ENCODE measurements at places on chromosomes 4 and X.

GRCh38 chr4:102008711-102009110, 218.2 kb downstream of the BANK1 start:
- DNase-seq: no peak

GRCh38 chr4:174749091-174749490, 80.0 kb downstream of the GLRA3 start:
- DNase-seq: no peak

- peak; percentile 34 for DNase-seq
These were observed 103.6 kb downstream of the UCHL1 start for GRCh38 chr4:41360214-41360920.

DNA sequence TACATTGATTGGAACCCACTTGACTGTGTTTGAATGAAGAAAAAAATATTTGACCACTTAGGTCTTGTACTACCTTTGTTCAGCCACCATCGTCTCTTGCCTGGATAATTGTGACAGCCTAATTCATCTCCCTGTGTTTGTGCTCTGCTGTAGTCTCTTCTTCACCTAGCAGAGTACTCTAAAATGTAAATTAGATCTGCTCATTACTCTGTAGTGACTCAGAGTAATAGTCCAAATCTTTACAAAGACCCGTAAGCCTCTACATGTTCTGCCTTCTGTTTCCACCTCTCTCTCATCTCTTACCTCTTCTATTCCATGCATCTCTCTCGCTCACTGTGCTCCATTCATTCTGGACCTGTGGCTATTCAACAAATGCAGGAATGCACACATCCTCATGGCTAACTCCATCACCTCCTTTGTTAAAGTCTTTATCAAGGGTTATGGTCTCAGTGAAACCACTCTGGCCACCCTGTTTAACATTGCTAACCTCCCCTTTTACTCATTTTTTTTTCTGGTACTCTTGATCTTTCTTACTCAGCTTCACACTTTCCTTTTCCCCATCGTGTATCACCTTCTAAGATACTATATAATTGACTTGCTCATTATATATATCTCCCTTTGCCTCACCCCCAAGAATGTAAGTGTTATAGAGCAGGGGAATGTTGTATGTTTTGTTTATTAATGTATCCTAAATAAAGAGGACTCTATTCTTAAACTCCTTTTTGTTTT, 98.4 kb downstream of the STIM2 start:
- no peak for DNase-seq

- peak; percentile 2 for DNase-seq
These were observed 958 bp downstream of the CUL4B start for GRCh38 chrX:120559804-120560203.

DNA sequence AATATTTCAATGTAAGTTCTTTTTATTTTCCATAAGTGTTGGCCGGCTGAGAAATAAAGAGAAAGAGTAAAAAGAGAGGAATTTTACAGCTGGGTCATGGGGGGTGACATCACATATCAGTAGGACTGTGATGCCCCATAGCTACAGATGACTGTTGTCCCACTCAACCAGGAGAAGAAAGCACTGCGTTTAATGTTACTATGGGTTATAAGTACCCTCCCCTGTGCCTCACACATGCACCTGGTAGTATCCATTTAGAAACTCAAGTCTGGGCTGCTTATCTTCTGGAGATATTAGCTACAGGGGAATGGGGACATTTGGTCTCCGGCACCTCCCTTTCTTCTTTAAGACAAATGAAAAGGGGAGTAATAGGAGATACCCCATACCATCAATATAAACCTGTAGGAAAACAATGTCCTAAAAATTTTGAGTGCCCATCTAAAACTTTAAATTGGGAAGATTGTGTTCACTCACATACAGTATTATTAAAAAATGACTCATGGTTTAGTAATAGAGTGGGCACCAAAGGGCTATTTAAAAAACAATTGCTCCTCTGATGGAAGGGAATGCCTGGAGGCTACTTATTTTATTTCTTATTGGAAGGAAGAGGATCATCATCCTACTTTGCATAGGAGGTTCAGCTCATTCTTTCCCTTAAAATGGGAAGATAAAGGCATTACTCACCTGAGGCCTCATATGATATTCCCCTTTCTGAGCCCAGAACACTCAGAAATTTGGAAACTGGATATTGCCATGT, 18.2 kb downstream of the UGT2B11 start:
- no peak for DNase-seq

DNA sequence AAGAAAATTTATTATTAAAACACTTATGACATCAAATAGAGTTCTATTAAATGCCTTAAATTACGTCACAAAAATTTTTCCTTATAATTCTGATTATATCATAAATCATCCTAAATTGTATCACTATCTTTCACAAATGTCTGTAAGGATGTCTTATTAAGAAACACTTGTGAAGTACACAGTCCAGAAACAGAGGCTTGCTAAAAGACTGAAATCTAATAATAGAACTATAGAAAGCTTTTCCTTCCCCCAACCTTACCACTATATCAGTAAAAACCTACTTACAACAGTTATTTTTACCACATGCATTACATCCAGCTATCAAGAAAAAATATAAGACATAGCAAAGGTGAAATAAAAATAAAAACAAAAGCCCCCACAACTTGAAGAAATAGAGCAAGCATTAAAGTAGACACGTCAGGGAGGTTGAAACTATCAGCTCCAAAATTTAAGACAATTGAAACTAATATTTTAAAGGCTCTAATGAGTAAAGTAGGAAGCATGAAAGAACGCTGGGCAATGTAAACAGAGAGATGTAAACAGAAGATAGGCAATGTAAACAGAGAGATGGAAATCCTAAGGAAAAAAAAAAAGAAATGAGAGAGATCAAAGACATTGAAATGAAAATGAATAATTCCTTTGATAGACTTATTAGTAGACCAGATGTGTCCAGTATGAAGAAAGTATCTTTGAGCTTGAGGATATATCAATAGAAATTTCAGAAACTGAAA, 94.9 kb upstream of the TECRL start:
- DNase-seq: no peak

DNA sequence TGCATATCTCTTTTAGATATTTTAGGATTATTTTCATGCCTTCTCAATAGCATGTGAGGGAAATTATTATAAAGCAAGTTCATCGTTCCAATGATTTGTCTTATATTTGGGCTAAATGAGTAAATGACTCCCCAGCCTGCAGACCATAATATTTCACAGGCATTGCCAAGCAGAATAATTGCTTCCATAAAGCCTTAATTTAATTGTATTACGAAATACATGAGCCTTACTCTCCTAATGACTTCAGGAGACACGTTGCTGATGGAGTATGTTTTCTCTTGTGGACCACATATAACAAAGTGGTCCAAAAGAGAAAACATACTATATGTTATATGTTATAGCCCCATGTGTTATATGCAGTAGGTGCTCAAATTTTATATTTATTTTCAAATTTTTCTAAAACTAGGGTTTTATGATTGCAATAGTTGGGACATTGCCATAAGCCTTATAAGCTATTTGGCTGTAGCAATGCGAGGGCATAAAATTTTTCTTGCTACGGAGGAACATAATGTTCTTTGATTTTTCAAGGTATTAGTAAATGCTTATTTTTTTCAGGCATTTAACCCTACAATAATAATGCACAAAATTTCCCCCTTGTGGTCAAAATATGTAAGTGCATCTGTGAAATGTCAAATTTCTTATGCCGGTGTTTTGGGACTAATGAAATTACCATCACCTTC, 26.2 kb upstream of the TMPRSS11D start:
- peak; percentile 52 for DNase-seq

GRCh38 chr4:167786504-167786903, 305.8 kb upstream of the ANXA10 start:
- no peak for DNase-seq

DNA sequence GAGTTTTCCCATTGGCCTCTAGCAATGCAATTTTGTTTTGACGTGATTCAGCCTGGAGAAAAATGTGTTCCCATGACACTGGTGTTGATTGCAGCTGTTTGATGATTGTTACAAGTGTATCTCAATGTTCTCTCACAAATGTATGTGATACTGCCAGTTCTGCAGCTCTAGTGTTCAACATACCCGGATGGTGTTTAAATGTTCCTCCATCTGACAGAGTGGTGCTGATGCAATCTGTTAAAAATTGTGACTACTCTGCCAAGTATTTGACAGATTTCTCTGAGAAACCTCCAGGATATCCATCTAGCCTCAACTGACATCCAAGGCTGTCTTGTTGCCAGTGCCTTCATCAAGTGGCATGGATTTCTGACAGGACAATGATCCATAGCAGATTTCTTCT, 657.2 kb upstream of the DIAPH2 start:
- no peak for DNase-seq

DNA sequence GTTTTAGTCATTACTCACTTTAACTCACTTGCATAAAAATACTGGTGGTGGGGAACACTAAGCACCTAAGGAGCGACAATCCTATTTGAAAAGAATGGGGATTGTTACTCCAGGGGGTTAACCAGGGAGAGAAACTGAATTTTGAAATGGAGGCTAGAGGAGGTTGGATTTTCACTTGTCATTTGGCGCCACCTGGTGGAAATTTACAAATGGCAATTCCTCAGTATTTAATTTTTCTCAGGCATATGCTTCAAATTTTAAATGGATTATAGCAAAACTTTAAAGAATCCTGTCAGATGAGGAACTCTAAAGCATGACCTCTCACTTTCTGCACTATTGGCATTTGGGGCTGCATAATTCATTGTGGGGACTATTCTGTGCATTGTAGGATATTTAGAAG, 2.7 kb upstream of the GEMIN8 start:
- peak; percentile 65 for DNase-seq

DNA sequence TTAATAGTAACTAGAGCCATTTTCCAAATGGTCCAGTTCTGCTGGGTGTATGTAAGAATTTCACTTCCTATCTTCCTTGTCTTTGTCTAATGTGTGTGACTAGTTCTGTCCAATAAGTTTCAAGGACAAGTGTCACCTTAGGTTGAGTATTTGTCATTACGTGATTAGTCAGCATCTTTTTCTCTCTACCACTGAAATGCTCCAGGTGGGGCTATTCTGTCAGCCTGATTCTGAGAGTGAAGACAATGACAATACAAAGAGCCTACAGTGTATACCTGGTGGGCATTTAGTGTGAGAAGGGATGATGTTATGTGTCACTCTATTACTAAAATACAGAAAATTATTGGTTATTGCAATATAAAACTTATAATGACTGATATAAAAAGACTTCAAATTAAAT, 876.3 kb downstream of the C4orf33 start:
- DNase-seq: no peak

DNA sequence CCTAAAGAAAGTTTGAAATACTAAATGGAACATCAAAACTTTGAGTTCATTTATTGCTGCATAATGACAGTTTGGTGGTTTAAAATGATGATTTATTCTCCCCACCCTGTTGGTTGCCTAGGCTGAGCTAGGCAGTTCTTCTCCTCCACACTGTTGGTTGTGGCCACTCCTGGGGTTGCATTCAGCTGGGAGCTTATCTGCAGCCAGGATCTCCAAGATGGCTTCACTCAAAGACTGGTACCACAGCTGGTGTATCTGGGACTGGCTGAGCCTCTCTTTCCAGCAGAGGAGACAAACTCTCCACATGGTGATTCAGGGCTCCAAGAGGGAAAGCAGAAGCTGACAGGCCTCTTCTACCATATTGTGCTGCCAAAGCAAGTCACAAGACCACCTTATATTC, 33.1 kb downstream of the MSL3 start:
- no peak for DNase-seq

DNA sequence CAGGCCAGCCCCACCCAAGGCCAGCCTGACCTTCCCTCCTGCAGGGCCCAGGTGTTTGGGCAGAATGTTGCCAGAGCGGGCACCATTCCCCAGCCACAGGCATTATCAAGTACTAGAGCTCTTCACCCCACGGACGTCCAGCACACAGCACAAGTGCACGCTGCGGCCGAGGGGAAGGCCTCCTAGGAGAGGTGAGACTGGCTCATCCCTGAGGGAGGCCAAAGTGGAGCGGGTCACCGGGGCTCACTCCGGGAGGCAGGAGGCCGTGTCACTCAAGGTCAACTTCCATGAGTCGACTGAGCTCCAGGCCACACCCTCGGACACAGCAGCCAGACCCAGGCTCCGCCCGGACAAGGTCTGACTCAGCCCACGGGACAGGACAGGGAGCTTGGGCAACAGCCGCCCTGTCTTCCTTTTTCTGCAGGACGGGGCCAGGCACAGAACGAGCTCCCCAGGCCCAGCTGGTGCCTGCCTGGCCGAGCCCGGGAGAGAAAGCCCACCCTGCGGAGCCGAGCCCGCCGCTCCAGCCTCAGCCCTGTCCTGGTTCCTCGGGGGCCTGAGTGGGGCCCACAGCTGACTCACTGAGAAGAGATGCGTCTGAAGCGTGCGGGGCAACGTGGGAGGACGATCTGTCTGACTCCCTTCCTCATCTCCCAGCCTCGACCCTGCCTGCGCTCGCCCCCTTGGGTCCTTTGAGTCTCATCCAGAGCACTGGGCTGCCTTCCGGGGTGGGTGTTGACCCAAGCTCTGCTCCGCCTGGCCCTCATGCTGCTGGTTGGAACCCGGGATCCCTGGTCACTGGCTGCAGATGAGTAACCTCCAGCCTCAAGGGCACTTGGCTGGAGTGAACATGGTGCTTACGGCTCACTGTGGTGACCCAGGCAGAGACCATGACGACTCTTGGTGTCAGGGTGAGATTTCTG, 1.6 kb downstream of the SLC49A3 start:
- DNase-seq: peak; percentile 96

Data from suppressor macrophage treated with lipopolysaccharide for 4 hours (primary cell).